ENCODE measurements at places on chromosomes 7 and 10. TPM values are rescaled to one million over a fixed set of nuclear protein-coding genes. Genes with fewer than 3 reads are reported as not detected.

DNA sequence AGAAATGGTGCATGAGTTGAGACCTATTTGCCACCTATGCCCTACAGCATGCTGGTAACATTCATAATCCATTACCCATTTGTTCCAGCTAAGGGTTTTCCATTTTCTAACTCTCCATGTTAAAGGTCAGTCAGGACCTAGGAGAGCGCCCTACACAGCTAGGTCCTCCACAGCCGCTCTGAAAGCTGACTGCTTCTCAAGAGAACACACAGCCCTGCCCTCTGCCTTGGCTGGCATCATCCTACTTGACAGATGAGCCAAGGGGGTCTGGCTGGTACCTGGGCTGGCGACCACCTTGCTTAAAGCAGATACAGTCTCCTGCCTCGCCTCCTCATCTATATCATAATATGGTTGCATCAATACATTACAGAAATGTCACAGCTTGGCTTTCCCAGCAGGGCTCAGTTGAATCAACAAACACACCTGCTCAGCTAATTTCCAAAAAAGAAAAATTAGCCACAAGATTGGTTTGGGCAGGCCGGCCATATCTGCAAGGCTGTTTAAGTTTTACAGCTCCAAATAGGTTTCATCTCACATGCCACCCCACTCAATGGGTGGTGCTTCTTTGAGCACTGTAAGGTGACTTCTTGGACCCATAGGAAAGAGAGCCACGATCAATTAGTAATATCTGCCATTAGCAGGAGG, 17.3 kb downstream of the TLL2 start:
- no peak for DNase-seq

CPN1 gene
- total RNA-seq, result not detected

DNA sequence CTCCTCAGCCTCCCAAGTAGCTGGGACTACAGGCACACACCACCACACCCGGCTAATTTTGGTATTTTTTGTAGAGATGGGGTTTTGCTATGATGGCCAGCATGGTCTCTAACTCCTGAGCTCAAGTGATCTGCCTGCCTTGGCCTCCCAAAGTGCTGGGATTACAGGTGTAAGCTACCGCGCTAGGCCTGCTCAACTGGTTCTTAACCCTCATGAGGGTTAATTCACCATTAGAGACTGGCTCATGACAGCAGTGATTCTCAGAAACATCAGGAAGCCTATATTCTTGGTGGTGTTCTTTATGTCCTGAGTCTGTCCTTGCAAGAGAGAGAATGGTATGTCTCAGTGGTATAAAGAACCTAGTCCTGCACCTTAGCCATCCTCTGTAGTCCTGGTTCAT, 10.4 kb upstream of the NT5C2 start:
- DNase-seq, result no peak

GRCh38 chr7:82172881-82173280, 270.7 kb downstream of the CACNA2D1 start:
- no peak for DNase-seq

- DNase-seq, result no peak
Observed at GRCh38 chr10:89837165-89838043, 136.0 kb downstream of the KIF20B start.

GRCh38 chr7:1569016-1569415, 816 bp downstream of the PSMG3 start:
- DNase-seq, result no peak

GRCh38 chr10:1293636-1294435, 237.7 kb downstream of the WDR37 start:
- DNase-seq, result no peak

- no peak for DNase-seq
Observed at GRCh38 chr7:110850224-110850623, 240.7 kb upstream of the LRRN3 start.

DNA sequence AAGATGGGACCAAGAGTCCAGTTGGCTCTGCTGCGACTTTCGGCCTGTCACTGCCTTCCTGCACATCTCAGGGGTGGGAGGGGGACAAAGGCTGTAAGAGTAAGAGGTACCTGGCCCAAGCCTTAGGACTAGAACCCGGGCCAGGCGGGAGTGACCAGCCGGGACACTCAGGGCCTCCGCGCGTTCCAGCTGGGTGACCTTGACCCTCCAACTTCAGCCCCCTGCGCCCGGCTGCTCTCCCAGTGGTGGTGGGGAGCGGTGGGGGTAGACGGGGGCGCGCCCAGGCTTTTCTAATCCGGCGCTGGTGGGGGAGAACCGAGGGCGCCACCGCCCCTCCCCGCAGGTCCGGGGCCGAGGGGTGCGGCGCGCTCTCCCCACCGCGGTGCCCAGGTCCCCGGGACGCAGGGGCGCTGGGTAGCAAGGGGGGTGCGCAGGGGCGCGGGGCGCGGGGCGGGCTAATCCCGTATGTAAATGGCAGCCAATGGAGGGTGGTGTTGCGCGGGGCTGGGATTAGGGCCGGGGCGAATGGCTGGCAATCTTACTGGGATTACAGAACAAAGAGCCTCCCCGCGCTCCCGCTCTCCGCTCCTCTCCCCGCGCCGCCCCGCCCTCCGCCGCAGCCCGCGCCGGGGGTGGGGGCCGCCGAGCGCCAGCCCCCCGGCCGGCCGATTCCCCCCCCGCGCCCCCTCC, at the start of gene GTF2IRD1:
Gene GTF2IRD1, plus strand, starts transcription at position 585 of the 690 bp plus-strand sequence. CDS start 54,175 bp downstream, outside the sequence.
- DNase-seq, result peak; percentile 81

GRCh38 chr10:131345691-131346090, 34.2 kb upstream of the TCERG1L start:
- no peak for DNase-seq

WDR86 gene
- 1.5 TPM for total RNA-seq

DNA sequence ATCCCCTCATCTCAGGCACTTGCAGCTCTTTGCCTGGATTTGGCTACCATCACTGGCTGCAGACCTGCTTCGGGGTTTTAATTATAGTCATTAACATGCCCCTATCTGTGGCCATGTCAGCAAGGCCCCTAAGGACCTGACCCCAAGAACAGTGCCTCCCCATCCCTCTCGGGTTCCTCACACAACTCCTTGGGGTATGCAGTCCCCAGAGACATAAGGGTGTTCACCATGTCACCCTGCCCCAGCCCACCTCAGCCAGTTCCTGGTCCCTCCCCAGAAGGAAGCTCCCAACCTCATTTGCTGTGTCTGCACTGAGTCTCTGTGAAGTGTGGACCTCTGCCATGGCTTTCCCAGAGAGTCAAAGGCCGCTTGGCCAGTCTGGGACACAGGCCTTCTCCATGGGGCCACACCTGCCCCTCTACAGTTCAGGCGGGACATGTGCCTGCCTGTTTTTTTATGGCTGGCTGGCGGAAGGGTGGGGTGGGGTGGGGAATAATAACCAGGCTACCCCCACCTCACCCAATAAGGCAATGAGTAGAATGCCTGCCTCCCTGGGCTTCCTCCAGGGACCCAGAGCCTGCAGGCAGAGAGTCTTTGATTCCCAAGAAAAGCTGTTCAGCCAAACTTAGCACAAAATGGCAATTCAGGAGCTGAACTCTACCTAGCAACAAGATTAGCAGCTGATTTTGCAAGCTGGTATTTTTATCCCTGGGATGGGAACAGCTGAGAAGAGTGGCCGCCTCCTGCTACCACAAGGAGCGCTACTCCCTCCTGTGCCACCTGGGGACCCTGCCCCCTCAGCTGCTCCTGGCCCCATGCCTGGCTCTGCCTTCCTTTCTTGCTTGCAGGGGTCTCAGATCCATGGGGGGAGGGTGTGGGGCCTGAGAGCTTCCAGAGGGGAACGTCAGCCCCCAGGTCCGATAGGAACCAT, 23.7 kb upstream of the CAMK2B start:
- no peak for DNase-seq

DNA sequence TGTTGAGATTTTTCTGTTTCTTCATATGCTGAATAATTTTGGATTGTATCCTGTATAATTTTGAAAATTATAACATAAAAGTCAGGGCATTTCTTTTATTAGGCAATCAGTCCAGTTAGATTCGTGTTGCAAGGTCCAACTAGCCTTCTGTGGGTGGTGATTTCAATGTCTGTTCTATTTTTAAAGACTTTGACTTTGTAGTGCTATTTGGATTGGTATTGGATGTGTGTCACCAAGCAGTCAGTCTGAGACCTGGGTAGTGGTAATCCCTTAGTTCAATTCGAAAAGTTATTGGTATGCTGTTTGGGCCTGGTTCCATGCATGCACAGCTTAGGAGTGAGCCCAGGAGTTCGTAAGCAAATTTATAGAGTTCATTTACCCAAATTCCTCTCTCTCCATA, 82.2 kb downstream of the EPDR1 start:
- no peak for DNase-seq

- peak; percentile 40 for DNase-seq
Observed at GRCh38 chr7:97835296-97836138, 36.7 kb downstream of the ASNS start.

DNA sequence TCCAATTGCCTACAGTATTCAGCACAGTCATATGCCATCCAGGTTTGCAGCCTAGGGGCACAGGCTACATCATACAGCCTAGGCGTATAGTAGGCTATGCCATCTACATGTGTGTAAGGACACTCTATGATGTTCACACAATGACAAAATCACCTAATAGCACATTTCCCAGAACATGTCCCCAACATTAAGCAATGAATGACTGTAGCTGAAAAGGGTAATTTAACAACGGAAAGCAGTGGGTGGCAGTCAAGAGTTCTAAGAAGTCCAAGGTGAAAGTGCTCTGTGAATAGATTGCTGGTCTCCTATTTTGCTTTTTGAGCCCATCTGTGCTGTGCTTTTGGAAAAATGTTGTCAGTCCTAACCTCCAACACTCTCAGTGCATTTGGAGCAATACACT, 162.6 kb downstream of the KLF6 start:
- no peak for DNase-seq

DNA sequence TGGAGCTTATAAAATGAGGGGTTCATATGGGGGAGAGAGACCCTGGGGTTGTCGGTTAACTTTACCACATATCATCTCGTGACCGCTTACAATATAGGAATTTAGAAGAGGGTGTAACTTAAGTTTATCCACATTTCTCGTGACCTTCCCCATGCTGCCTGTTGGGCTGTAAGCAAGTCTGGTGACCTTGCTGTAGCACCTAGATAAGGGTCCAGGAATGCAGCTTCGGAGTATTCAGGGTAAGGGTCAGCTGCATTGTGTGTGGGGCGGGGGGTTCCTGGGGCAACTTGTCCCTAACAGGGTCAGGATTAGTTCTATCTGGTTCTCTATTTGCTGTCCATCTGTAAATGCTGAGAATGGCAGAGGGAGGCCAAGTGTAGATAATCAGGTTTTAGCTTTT, 1.3 kb upstream of the CHST3 start:
- DNase-seq, result no peak

DNA sequence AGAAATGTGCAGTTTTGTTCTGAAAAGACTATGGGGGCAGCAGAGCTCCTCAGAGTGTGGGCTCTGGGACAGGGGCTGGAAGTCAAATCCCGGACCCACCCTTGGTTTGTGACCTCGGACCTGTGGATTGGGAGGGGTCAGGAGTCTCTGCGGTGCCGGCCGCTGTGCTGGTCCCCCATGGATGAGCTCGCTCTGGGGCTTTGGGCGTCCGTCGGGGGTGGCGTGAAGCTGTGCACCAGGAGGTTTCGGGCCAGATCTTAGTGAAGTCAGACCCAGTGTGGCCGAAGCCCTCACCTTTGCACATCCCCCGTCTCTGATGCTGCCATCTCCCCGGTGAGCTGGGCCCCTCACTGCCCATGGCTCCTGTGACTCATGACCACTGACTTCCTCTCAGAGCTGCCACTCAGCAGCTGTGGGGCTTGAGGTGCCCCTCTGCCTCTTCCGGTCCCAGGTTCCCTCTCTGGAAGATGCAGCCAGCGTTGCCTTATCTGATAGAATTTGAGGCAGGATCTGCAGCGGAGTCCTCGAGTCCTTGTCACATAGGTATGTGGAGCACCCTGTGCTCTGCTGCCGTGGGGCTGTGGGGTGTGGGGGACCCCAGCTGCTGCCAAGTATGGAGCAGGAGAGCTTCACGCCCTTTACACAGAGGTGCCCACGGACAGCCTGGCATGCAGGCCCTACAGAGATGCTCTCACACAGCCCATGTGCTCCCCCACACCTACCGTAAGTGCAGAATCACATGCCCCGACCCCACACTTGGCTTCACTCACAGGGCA, 11.4 kb upstream of the SCART1 start:
- DNase-seq, result no peak

- DNase-seq, result no peak
Observed at GRCh38 chr10:44998146-44998631, 2.5 kb upstream of the ZNF22 start.
